T-cell (primary cell): ENCODE measurements at places on chromosomes 12 and 14.
A peak's percentile ranks its signal among the peaks of the same experiment; 100 is the strongest.

DNA sequence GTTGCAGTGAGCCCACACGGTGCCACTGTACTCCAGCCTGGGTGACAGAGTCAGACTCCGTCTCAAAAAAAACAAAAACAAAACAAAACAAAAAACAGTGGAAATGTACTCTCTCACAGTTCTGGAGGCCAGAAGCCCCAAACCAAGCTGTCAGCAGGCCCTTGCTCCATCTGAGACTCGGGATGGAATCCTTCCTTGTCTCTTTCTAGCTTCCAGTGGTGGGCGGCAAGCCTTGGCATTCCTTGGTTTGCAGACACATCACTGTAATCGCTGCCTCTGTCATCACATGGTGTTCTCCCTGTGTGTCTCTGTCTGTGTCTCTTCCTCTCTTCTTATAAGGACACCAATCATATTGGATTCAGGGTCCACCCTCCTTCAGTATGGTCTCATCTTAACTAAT is 6.4 kb downstream of the TNS2 start:
- DNase-seq, result no peak

GRCh38 chr12:51886021-51886710 is 1.7 kb upstream of the ANKRD33 start:
- DNase-seq, result peak; percentile 38

DNA sequence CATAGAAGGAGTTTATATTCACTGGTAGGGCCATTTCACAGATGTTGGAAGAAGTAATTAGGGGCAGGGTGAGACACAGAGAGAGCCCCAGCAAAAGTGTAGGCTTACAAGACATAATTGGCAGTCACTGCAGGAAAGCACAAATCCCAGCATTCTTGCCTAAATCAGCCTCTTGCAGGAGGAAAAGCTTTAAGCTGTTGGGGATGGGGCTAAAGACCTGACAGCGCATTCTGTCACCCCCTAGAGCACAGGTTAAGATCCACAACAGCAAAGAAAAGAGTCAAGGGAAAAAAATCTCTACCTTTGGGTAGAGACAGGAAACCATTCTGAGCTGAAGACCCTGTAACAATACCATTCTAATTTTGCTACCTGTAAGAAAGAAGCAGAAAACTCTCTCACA is 409.0 kb downstream of the DAD1 start:
- DNase-seq, result no peak

DNA sequence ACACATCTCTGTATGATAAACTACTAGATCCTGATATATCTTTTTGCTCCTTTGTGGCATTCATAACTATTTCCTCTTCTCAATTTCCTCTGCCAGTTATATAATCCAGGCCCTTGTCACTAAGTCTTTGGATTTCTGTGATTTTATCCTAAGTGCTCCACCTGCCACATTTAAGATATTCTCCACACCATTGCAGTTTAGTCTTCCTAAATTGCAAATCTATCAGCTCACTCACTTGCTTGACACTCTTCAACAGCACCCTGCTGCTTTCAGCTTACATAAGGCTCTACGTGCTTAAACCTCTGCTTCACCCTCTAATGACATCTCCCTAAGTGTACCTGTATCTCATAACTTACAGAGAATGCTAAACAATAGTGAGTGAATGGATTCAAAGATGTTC is 1032.2 kb upstream of the SEL1L start:
- DNase-seq, result no peak

DNA sequence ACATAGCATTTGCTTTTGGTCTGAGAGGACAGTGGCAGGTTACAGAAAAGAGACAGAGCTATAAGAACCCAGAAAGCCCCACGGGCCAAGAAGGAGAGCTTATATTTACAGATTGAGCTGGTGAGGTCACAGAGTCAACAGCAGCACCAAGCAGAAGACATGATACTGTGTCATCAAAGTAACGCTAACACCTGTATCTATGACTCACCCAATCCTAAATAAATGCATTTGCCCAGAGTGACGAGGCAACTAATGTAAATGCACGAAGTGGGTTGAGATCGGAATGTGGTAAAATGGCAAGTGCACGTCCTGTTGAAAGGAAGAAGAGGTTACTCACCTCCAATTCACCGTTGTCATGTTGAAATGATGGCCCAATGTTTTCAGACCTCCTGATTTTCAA is 6.7 kb upstream of the CD163L1 start:
- DNase-seq, result no peak

GRCh38 chr14:32078023-32078857 is 1.1 kb downstream of the ARHGAP5 start:
- DNase-seq, result no peak

- no peak for DNase-seq
Measured at GRCh38 chr14:59316151-59316830, 127.8 kb downstream of the DAAM1 start.

- DNase-seq, result no peak
Measured at GRCh38 chr14:99425272-99425681, 55.4 kb downstream of the SETD3 start.

DNA sequence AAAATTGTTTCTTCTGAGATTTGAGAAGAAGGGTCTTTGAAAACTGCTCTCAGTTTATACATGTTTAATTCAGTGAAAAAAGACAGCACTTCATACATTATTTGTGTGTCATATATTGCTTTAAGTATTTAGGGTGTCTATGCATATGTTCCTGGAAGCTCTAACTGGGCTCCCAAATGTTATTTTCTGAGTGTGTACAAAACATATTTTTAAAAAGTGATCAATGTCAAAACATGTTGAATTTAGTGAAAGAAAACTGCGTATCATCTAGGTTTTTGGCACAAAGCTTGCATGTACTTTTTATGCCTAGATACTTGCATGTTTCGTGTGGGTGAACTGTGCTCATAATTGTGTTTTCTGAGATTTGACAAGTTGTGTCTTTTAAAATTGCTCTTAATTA is 81.6 kb downstream of the ASCL4 start:
- DNase-seq, result no peak

- DNase-seq, result no peak
Measured at GRCh38 chr12:52454411-52455201, 2.7 kb upstream of the KRT6B start.

GRCh38 chr12:123761841-123762714 is at the start of gene DNAH10:
Gene DNAH10 (plus strand): TSS chr12:123762301. CDS start chr12:123762337, 36 bp downstream.
- no peak for DNase-seq

- no peak for DNase-seq
Measured at GRCh38 chr12:108807996-108808769, 49.2 kb downstream of the SSH1 start.

DNA sequence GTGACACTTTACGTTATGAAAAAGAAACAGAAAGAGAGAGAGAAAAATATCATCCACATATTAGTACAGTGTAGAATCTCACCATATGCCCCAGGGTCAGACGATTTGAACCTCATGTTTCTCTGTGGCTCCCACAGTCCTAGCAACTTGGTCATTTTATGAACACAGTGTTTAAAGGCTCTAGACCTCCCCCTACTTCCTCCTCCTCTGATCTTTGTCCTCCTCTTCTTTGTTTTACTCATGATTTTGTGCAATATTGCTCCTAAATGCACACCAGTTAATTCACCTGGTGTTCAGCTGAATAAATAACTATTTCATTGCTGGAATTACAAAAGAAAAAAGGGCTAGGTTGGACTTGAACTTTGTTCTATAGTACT is 18.2 kb downstream of the GLT1D1 start:
- DNase-seq, result no peak

DNA sequence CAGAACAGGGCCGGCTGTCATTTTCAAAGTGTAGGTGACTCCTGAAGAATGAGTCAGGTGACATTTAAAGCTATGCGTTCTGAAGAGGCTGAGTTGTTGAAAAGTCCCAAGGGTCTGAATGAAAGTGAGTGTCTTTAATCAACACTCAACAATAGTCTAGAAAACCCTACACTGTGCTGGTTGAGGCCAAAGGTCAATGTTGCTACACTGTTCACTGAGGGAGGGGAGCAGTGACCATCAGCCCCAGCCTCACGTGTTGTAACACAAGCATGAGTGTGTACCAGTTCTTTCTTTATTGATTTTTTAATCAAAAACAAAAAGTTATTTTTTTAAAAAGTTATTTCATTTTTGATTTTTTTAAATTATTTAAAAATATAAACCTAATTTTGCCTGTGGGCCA is 418.8 kb upstream of the LRFN5 start:
- DNase-seq, result no peak

DNA sequence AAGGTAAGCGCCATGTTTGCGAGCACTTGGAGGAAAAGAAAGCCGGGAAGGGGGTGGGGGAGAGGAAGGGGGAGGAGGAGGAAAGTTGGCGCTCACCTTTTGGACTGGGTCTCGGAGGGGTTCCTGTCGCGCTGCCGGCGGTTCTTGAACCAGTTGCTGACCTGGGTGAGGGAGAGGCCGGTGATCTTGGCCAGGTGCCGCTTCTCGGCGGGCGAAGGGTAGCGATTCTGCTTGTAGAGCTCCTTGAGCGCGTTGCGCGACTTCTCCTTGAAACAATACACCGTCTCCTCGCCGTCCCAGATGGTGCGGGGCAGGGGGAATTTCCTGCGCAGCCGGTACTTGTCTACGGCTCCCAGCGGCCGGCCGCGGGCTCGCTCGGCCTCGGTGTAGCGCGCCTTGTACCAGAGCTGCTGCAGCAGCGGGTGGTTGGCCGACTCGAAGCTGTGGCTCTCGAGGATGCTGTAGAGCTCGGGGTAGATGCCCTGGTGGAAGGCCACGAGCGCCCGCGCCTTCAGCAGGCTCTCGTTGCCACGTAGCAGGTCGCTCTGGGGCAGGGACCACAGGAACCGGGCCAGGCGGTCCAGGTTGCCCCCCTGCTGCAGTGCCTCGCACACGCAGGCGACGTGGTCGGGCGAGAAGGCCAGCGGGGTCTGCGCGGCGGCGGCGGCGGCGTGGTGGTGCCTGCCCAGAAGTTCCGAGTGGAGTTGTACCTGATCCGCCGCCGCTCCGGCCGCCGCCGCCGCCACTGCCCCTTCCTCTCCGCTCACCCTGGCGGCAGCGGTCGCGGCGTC is 840 bp downstream of the SIX4 start:
- DNase-seq, result peak; percentile 17

DNA sequence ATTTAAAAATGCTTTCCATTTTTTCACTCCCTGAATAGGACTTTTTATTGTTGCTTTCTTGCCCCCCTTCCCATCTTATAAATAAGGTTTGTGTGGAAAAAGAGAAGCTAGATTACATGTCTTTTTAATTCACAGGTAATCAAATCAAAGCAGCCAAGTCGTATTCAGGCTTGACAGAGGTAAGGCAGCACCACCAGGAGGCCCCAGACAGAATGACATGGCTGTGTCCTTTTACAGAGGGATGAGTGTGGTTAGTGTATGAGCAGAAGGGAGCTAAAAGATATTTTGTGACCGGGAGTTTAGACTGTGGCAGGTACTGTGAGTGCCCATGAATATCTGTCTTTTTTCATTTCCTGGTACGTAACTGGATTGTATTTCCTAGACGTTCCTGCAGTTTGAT is 596.1 kb downstream of the ETNK1 start:
- DNase-seq, result no peak

DNA sequence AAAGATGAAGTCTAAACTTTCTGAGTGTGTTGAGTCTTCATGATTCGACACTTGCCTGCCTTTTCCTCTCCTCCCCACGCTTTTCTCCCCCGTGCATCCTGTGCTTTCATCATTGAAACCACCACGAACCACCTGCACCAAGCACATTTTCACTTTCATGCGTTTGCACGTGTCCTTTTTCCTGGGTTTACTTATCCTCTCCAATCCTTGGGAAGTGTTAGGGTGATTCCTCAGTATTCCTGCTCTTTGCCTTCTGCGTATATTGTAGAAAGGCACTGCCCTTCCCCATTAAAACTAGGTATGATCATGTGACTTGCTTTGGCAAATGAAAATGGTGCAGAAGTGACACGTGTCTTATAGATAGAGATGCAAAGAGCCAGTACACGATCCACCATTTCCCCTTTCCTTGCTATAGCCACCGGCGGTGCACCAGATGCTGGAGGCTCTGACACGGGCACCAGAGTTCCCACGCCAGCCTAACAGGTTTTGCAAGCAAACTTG is 106.6 kb downstream of the BRMS1L start:
- peak; percentile 14 for DNase-seq

DNA sequence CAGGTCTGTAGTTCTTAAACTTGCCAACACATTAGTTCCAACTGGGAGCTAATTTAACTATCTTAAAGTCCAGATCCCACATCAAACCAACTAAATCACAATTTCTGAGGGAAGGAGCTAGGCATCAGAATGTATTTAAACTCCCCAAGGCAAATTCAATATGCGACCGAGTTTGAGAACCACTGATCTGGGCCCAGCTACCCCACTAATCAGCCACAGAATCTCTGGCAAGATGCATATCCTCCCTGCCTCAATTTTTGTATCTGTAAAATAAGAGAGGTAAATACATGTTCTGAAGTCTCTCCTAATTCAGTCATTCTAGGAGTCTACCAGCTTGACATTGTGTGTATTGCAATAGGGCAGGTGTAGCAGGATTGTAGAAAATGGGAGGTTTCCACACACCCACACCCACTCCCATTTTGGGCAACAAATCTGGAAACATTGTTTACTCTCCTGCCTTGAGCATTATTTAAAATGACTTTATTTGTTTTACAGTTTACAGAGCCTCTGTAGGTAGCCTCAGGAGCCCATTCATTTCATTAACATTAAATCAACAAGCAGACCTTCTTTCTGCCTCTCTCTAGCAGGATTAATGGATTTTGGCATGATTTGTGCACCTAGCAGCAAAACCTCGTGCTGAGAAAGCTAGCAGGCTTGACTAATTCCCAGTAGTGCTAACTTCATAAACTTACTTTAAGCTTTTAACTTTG is 15.6 kb downstream of the LGR5 start:
- DNase-seq, result no peak

DNA sequence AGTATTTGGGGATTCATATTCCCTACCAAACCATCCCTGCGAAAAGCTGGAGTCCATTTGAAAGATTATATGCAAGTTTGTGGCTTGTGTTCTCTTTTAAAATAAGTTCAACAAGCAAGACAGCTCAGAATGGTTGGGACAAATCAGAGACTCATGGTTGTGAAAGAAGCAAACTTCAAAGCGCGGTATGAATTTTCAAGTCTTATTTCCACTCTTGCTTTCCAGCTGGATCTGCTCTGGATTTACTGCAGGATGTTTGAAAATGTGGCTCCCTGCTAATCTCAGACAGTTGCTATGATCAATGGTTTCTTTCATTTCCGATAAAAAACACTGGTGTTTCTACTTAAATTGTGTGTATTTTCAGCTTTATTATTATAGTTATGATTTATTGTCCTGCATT is 477.5 kb downstream of the RAD51B start:
- DNase-seq, result no peak

GRCh38 chr14:69260861-69261564 is 1.1 kb downstream of the GALNT16 start:
- DNase-seq, result no peak

- DNase-seq, result peak; percentile 24
Measured at GRCh38 chr14:89973234-89973823, 17.6 kb downstream of the TDP1 start.

DNA sequence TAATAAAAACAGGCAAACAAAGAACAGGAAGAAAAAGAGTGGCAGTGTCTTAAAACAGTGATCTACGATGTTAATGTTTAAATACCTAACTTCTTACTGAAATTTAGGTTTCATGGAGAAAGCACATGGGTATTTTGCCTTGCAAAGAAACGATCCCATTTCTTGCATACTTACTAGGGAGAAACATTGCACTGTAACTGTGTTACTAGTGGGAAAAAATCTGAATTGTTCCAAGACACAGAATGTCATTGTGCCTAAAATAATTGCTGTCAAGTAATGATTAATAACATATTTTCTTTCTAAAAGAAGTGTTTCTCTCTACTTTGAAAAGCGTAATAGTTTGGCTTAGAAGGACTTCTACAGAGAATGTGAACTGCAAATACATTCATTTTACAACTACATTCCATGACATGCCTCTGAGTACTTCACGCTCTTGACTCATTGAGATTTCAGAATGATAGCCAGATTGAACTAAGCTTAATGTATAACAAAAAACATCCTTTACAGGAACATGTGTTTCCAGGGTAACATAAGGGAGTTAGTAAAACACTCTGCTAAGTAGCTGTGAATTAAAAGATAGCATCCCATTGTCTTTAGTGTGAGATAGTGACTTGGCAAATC is 256.2 kb upstream of the CPNE8 start:
- no peak for DNase-seq
